Hepatic stellate cell (primary cell): ENCODE measurements at places on chromosomes 1 and 21.

GRCh38 chr21:20902998-20903397 lies 95.2 kb upstream of the NCAM2 start:
- DNase-seq: no peak

DNA sequence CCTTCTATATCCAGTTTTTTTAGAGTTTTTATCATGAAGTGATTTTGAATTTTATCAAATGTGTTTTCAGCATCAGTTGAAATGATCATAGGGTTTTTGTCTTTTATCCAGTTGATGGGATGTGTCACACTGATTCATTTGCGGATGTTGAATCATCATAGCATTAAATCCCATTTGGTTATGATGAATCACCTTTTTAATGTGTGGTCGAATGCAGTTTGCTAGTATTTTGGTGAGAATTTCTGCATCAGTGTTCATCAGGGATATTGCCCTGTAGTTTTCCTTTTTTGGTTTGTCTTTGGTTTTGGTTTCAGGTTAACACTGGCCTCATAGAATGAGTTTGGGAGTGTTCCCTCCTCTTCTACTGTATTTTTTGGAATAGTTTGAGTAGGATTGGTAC lies 80.3 kb downstream of the DIRAS3 start:
- DNase-seq: no peak

DNA sequence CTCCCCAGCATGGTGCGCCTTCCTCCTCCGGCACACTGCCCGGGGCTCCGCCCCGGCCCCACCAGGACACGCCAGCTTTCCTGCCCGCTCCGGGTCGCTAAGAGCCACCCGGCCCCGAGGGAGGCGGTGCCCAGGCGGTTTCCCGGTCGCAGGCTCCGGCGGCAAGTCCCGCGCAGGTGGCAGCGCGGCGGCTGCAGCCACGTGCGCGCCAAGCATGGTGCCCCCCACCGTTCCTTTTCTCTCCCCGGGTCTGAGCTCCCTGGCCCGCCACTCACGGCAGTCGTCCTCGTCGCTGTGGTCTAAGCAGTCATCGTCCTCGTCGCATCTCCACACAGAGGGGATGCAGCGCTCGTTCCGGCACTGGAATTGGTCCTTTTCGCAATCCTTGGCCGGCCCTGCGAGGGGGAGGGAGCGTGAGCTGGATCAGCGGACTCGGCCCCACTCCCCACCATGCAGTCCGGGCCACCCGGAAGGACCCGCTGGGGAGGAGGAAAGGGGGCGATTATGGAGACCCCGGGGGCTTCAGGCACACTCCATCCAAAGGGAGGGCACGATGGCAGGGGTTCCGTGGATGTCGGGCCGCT lies 1.2 kb downstream of the LRP8 start:
- DNase-seq: peak; percentile 31

DNA sequence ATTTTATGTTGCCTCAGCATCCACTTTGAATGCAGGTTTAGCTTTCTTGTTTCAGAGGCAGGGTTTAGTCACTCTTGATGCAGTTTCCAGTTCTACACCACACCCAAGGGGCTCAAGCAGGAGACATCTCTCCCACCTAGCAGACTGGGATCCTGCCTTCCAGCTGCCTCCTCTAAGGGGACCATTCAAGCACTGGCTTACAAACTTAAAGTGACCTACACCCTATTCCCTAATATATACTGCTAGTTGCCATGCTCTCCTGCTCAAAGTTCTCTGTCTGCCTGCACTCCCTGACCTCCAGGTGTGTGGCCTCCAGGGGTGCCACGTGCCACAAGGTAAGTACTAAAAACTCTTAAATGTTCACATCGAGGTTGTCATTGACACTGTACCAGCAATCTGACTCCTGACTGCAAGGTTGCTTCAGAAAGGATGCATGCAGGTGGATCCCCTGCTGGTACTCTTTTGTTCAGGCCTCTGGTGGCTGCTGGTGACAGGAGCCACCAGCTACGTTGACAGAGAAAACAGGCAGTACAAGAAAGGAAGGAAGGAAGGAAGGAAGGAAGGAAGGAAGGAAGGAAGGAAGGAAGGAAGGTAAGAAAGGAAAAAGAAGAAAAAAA lies 185.9 kb downstream of the COQ8A start:
- DNase-seq: no peak

GRCh38 chr21:32523463-32523862 lies 61.9 kb downstream of the TCP10L start:
- DNase-seq: no peak

GRCh38 chr1:39995973-39996393 lies 41.0 kb downstream of the MFSD2A start:
- no peak for DNase-seq

DNA sequence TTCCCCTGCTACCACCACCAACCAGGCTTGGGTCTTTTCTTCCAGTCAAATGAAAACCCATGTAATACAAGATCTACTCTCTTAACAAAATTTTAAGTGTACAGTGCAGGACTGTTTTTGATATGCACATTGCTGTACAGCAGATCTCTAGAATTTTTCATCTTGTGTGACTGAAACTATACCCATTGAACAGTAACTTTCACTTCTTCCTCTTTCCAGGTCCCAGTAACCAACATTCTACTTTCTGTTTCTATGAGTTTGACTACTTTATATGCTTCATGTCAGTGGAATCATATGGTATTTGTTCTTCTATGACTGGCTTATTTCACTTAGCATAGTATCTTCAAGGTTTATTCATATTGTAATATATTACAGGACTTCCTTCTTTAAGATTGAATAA lies 45.3 kb upstream of the PLPPR4 start:
- no peak for DNase-seq

GRCh38 chr1:208681878-208682663 lies 437.9 kb upstream of the PLXNA2 start:
- DNase-seq: no peak

DNA sequence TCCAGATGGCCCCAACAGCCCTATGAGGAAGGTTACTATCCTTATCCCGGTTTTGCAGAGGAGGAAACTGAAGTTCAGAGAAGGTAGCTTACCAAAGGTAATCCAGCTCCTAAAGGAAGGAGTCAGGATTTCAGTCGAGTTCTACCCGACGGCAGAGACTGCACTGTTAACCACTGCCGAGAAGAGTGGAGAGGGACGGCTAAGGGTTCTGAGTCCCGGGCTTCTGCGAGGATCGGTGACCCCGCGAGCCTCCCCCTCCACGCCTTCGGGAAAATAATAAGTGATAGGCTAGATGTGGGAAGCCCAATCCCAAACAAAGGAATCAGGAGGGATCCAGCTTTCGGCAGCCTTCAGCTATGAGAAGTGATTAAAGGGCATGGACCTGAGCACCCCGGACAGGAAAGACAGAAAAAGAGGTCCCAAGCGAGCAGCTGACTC lies 587 bp downstream of the TMEM53 start:
- DNase-seq: no peak

- no peak for DNase-seq
Measured at GRCh38 chr1:68057564-68057963, 7.1 kb upstream of the DIRAS3 start.
